ENCODE measurements at places on chromosomes 16 and 17. TPM values are rescaled to one million over a fixed set of nuclear protein-coding genes. Genes with fewer than 3 reads are reported as not detected.

KRT36 gene
- 0.36 TPM for total RNA-seq

TBC1D3K gene
- not detected for total RNA-seq

MFSD11 gene
- 45.4 TPM for total RNA-seq

TIMP2 gene
- 164 TPM for total RNA-seq

MYH13 gene
- total RNA-seq, result not detected

MT3 gene
- total RNA-seq, result not detected

DNA sequence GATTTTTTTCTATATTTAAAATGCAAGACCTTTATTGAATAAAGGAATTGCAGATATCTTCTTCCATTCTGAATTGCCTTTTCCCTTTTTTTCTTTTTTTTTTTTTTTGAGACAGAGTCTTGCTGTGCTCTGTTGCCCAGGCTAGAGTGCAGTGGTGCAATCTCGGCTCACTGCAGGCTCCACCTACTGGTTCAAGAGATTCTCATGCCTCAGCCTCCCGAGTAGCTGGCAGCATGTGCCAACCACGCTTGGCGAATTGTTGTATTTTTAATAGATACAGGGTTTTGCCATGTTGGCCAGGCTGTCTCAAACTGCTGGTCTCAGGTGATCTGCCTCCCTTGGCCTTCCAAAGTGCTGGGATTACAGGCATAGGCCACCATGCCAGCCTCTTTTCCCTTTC is 151.5 kb downstream of the CEP112 start:
- no peak overlapping the region for H3K4me3 ChIP-seq
- H3K27me3 ChIP-seq, result no peaks in the 10 kb centered on the region
- H3K27ac ChIP-seq, result no peak overlapping the region
- H3K4me1 ChIP-seq, result no peaks in the 10 kb centered on the region
- DNase-seq, result no peak

GRCh38 chr16:70706948-70707465 is 21.2 kb upstream of the MTSS2 start:
- H3K36me3 ChIP-seq, result no peaks in the 10 kb centered on the region
- no peak overlapping the region for H3K4me3 ChIP-seq
- peaks cover 56% of the 10 kb centered on the region for H3K4me1 ChIP-seq
- no peaks in the 10 kb centered on the region for H3K27me3 ChIP-seq

DNA sequence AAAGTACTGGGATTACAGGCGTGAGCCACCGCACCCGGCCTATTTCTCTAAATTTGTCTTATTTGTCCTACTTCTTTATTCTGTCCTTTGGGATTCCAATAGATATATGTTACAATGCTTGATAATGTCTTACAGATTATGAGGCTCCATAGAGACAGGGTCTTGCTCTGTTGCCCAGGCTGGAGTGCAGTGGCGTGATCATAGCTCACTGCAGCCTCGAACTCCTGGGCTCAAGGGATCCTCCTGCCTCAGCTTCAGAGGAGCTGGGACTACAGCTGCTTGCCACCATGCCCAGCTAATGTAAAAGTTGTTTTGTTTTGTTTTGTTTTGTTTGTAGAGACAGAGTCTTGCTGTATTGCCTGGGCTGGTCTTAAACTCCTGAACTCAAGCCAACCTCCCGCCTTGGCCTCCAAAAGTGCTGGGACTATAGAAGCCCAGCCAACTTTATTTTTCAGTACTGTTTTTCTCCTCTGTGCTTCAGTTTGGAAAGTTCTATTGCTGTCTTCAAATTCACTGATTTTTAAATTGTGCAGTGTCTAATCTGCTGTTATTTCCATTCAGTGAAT is 10.3 kb downstream of the ANKRD13B start:
- no peak for DNase-seq
- no peaks in the 10 kb centered on the region for H3K36me3 ChIP-seq
- no peaks in the 10 kb centered on the region for H3K4me1 ChIP-seq
- no peak overlapping the region for H3K4me3 ChIP-seq

GRCh38 chr17:71511266-71511995 is 609.4 kb upstream of the SOX9 start:
- H3K27me3 ChIP-seq, result peaks cover 6% of the 10 kb centered on the region
- H3K36me3 ChIP-seq, result no peaks in the 10 kb centered on the region
- H3K27ac ChIP-seq, result no peak overlapping the region
- peak overlapping the region; percentile 34 for H3K4me3 ChIP-seq
- peaks cover 7% of the 10 kb centered on the region for H3K4me1 ChIP-seq
- DNase-seq, result no peak

GRCh38 chr16:83441517-83441916 is 366.3 kb upstream of the HSBP1 start:
- no peak overlapping the region for H3K4me3 ChIP-seq
- H3K4me1 ChIP-seq, result no peaks in the 10 kb centered on the region
